ENCODE measurements at places on chromosomes 1 and 21. TPM values are rescaled to one million over a fixed set of nuclear protein-coding genes. Genes with fewer than 3 reads are reported as not detected.

OXCT2 gene
- 0.27 TPM for polyA plus RNA-seq

DNA sequence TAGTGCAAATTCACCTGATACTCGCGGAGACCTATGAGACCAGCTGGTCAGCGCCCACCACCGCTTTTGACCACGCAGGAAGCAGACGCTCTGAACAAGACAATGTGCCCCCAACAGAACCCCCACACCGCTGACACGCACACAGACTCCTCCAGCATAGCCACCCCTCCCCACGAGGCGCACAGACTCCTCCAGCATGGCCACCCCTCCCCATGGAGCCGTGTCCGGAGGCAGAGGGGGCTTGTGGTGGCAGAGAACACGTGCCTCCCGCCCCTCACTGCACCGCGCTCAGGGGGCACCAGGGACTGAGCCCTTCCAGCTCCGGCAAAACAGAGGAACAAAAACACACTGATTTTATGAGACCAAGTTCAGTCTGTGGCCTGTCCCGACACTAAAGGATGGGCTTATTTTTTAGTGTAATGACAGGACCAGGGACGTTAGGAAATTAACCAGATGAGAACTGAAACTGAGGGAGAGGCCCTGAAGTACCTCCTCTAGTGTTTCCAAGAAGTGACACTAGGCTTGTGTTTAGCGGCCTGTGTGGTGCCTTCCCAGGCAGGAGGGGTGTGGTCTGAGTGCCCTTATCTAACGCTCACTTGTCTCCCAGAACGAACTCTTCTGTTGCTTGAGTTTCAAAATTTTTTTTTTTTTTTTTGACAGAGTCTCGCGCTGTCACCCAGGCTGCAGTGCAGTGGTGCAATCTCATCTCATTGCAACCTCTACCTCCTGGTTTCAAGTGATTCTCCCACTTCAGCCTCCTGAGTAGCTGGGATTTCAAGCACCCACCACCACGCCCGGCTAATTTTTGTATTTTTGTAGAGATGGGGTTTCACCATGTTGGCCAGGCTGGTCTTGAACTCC lies 10.0 kb upstream of the AGPAT3 start:
- DNase-seq, result no peak

KCNE2 gene
- not detected for polyA plus RNA-seq

GRCh38 chr1:24486331-24487065 lies 16.1 kb upstream of the RCAN3 start:
- no peak for DNase-seq

DNASE2B gene
- polyA plus RNA-seq, result not detected

OR2L13 gene
- not detected for polyA plus RNA-seq

GRCh38 chr21:26840201-26840600 lies 5.0 kb downstream of the ADAMTS1 start:
- no peak for DNase-seq
